ENCODE measurements at places on chromosomes 3 and 15. TPM values are rescaled to one million over a fixed set of nuclear protein-coding genes. Genes with fewer than 3 reads are reported as not detected.

The TMEM44 gene
- total RNA-seq: 21.3 TPM

The SLC51B gene
- not detected for total RNA-seq

The TERC gene
- 36.7 TPM for total RNA-seq

The PLD1 gene
- total RNA-seq: 27.5 TPM

The SLC25A20 gene
- total RNA-seq: 34.6 TPM

The MFSD1 gene
- total RNA-seq: 269 TPM

The SCG5 gene
- 11.1 TPM for total RNA-seq

The DNAH1 gene
- total RNA-seq: 3.3 TPM

The QARS1 gene
- 230 TPM for total RNA-seq

The CELF6 gene
- total RNA-seq: 0.13 TPM

The CPNE4 gene
- total RNA-seq: not detected

The HRG gene
- not detected for total RNA-seq

The INKA1 gene
- 20.5 TPM for total RNA-seq

The HCLS1 gene
- total RNA-seq: 13.3 TPM

The CNTN3 gene
- total RNA-seq: 3.4 TPM

The PEX5L gene
- not detected for total RNA-seq

The FES gene
- 24.4 TPM for total RNA-seq

The ARHGEF26 gene
- total RNA-seq: 2.6 TPM

The CHST2 gene
- total RNA-seq: 7.2 TPM

The ZNF385D gene
- 2.0 TPM for total RNA-seq

The MCF2L2 gene
- total RNA-seq: 0.31 TPM

The NPTN gene
- 223 TPM for total RNA-seq

All from aortic smooth muscle cell (primary cell).